Iris pigment epithelial cell (primary cell): ENCODE measurements at places on chromosomes 1 and 21.

DNA sequence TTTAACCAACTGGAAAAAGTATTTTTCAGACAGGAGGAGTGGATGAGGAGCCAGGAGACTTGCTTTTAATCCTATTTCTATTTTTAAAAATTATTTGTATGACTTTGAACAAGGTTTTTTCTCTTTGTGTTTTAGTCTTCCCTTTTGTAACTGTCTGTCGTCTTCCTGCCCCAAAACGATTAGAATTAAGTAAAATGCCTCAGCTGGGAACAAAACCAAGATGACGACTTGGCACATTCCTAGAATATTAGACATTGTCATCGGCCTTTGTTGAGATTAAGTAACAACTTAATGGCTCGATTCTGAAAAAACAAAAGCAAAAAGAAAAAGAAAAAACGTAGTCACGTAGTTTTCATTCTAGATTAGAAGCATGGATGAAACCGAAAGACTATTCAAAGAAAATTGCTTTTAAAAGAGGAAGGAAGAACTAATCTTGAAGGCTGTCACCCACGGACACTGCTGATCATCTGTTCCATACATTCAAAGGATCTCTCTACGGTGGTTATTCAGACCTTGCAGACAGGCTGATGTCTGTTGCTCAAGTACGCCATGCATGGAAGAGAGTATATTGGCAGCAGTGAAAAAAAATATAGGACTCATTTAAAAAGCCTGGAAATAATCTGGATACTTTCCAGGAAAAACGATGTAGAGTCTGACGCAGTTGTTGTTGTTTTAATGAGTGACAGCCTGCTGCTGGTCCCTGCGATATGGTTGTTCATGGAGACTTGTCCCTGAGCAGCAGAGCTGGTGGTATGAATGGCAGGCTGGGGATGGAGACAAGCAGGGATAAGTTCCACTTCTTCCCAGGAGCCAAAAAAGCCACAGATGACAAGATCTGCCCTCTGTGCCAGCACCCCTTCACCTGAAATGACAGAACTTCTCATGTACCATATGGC is 16.8 kb downstream of the GNG4 start:
- DNase-seq, result peak; percentile 62

DNA sequence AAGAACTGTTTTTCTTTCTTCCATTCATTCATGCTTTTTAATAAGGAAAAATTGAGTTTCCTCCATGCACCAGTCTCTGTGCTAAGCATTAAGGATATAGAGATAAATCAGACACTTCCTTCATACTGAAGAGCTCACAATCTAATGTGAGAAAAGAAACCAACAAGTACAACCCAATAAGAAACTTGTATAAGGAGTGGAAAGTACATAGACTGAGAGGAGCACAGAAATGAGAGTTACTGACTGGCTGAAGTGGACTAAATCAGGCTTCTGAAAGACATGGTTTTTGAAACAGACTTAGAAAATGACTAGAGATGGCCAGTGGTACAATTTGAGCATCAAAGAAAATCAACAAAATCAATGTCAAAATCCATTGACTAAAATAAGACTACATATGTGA is 524.4 kb downstream of the PLPP3 start:
- no peak for DNase-seq

DNA sequence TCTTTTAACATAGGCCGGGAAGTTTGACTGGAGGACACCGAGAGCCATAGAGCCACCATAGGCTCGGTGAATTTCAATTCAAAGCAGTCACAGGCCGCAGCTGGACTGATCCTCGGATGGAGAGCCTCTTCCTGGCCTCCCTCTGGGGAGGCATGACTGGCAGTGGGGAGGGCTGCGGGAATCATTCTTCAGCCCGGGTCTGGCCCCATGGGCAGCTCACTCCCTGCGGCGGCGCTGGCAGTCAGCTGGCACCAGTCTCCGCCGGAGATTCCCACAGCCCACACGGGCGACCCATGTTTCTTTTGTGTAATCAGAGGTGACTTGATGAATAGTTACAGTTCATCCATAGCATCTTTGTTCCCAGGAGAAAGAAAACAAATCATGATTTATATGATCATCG is 10.6 kb downstream of the ESPN start:
- DNase-seq, result no peak

GRCh38 chr1:217097819-217098218 is 374.6 kb upstream of the ESRRG start:
- DNase-seq, result no peak

- peak; percentile 44 for DNase-seq
Measured at GRCh38 chr1:8809342-8809736, 8.1 kb downstream of the RERE start.

DNA sequence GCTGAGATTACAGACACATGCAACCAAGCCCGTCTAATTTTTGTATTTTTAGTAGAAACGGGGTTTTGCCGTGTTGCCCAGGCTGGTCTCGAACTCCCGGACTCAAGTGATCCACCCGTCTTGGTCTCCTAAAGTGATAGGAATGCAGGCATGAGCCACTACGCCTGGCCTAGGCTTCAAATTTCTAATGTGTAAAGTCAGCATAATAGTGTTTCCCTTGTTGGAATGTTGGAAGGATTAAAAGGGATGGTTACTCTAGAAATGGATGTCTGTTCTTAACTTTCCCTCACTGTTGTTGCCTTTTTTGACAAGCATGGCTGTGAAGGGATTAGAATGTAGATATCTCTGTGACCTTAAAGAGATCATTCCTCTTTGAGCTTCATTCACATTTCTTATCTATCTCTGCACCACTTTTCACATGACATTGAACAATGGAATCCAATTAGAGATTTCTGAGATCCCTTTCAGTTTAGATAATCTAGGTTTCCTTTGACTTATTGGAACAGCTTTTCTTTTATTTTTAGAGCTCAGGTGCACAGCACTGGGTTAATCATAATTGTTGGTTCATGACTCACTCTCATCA is 33.7 kb downstream of the NFASC start:
- DNase-seq, result no peak

GRCh38 chr1:219703368-219703639 is 90.4 kb upstream of the ZC3H11B start:
- DNase-seq, result no peak

DNA sequence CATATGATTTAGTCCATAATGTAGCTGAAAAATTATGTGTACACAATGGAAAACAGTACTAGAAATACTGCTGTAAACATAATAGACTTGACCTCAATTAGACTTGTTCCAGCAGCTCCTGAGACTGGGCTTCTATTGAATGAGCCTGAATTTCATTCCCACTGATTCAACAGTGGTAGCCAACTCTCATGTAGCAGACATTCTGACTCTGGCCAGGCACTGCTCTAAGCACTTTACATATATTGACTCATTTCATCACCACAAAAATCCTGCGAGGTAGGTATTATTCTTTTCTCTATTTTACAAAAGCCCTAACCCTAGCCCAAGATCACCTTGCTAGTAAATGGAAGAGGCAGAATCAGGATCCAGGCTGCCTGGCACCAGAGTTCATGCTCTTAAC is 12.8 kb upstream of the CTSS start:
- no peak for DNase-seq

GRCh38 chr1:13228343-13228781 is 2.4 kb upstream of the PRAMEF18 start:
- DNase-seq, result no peak

DNA sequence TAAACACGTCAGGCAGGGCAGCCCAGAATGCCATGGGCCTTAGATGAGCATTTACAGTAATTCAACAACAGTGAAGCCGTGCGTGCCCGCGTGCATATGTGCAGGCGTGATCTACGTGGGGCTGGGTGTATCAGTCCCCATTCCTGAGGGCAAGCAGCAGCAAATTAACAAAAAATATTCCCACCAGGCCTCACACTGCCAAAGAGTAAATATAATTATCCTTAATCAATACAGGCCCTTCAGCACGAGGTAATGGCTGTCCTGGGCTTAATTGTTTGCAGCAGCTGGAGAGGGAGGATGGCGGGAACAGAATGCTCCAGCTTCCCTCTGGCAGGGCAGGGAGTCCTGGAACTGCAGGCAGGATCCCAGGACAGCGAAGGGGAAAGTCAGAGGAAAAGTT is 91.8 kb downstream of the DDX20 start:
- no peak for DNase-seq

GRCh38 chr1:24984800-24985522 is 54.9 kb upstream of the RUNX3 start:
- DNase-seq, result no peak

GRCh38 chr1:86951430-86951829 is 37.0 kb downstream of the HS2ST1 start:
- DNase-seq, result no peak

GRCh38 chr1:88701275-88701674 is 17.2 kb downstream of the PKN2 start:
- peak; percentile 41 for DNase-seq

DNA sequence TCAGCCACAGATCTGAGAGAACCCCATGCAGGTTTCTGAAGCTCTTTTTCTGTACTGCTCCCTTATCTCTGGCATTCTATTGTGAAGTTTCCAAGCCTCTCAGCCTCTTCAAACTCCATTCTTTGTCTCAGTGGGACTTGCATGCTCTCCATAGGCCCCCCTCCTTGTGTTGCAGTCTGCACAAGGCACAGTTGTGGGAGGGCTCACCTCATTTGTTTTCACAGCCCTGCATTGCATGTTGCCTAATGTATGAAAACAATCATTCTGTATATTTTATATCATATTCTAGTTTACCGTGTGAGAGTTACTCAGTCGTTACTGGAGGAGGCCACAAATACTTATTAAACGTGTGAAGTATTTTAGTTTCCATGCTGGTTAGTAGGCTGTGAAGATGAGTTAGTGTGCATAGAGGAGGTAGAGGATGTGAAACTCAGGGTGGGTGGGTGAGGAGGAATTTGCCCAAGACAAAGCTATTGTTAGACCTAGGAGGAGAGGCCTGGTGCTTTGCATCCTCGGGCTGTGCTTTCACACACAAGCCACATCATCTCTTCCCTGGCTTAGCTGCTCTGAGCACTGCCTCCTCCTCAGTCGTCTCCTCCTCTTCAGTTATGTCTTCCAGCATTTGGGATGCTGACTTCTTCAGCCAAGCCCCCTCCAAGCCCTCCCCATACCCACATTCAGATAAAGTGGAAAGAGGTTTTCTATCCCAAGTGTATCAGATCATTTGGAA is 7.8 kb upstream of the CHI3L2 start:
- DNase-seq, result no peak

DNA sequence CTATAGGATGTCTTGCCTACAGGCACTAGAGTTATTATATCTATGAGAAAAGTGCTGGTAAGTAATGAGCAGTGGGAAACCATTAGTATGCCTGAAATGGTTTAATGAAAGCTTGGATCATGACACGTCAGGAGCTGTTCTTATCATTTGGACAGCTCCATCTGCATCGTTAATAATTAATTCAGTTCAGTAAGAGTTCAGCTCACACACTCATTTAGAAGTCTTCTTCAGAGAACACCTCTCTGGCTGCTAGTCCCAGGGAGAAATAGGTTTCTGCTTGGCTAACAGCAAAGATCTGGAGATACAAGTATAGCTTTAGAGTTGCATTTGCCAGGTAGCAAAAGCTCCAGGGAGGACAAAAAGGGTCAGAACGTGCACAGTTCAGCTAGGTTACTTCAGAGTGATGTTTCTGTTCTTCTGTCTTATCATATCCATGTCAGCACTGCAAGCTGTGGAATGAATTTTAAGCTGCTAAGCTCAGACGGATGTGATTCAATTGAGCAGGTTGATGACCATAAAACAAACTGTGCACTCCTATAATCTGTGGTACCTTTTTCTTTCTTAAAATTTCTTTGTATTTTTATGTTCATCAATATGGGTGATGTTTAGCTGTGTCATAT is 173.6 kb downstream of the ADGRL2 start:
- no peak for DNase-seq

GRCh38 chr1:151144474-151145303 is 1.7 kb downstream of the SEMA6C start:
- peak; percentile 17 for DNase-seq

GRCh38 chr21:44333509-44334328 is 5.5 kb downstream of the CFAP410 start:
- DNase-seq, result no peak

GRCh38 chr1:39609618-39610331 is 29.7 kb downstream of the HEYL start:
- no peak for DNase-seq

GRCh38 chr1:117985973-117986372 is 56.4 kb downstream of the WDR3 start:
- DNase-seq, result no peak

- peak; percentile 85 for DNase-seq
Measured at GRCh38 chr1:231584117-231584516, 42.5 kb upstream of the DISC1 start.

GRCh38 chr1:182635871-182636270 is 31.7 kb upstream of the RGS16 start:
- no peak for DNase-seq

DNA sequence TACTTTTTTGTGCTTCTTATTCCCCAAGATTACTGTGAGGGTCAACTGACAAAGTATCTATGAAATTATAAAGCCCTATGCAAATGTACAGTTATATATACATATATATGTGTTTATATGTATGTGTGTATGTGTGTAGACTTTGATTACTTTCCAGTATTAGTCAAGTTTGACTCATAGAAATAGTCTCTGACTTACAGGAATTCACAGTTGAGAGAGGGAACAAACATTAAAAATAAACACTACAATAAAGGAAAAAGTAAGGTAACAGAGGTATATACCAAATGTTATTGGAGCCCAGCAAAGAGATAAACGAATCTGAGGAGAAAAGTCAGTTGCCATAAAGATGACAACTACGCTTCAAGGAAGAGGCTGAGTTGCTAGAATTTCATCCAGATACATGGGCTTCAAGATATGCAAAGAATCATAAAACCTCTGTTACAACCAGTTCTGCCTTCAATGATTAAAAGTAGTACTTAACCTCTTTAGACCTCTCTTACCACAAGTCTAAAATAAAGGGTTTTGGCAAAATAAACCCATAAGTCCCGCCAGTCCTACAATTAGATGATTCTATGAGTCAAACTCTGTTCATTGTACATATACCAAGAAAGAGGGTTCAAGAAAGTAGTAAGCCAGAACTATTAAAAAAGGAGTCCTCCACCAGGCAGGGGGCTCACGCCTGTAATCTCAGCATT is 7.2 kb downstream of the IFT25 start:
- DNase-seq, result peak; percentile 77

- no peak for DNase-seq
Measured at GRCh38 chr1:214923278-214923915, 159.1 kb upstream of the KCNK2 start.

DNA sequence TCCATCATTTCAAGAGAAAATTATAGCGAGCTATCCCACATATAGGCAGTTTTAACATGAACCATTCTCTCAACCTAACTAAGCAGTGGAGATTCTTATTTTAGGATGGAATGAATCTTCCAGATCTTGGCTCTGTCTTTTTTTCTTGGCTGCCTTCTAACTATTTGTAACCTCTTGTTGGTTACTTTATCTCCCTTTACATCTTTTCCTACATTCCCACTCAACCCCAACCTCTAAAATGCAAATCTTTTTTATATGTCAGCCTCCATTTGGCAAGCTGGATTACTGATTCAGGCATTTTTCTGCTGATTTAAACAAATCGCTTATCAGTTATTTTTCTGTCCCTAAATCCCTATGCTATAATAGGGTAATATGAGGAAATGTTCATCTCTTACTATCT is 46.9 kb upstream of the LHX8 start:
- no peak for DNase-seq

DNA sequence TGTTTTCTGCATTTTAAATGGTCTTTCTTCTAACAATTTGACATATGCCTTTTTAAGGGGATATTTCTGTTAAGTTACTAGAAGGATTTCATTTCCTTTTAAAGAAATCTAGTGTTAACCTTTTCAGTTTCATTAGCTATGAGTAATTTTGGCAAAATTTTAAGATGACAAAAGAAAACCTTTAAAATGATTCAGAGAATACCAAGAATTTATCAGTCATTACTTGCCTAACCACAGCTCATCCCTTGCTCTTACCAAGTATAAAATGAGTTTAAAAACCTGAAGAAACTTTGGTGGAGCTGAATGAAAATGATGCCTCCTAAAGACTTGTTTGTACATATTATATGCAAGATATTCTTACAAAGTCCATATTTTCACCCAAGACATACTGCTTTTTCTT is 101.7 kb downstream of the NEK7 start:
- DNase-seq, result peak; percentile 87
